ENCODE measurements at places on chromosomes 7 and 10. TPM values are rescaled to one million over a fixed set of nuclear protein-coding genes. Genes with fewer than 3 reads are reported as not detected.

DNA sequence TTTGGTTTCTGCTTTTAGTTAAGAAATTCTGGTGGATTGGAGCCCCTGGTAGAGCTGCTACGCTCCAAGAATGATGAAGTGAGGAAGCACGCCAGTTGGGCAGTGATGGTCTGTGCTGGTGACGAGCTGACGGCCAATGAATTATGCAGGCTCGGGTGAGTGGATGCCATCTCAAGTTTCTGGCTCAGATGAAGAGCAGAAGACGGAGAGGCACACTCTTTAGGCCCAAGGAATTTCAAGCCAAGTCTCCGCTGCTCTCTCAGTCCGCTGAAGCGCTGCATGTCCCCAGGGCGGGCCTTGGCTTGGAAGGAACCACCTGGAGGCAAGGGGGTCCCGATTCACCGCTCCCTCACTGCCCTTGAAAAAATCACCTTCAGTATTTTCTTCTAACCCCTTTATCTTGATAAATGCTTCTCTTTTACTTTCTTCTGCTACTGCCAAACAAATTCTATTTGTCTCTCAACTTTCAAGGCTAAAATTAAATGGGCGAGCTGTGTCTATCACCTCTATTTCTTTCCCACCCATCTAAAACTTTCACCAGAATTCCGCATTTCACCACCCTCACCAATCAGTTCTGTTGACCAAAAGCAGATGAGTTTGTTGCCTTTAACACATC, 74.2 kb downstream of the ARMC3 start:
- peak; percentile 80 for ATAC-seq

- peak; percentile 11 for ATAC-seq
Measured at GRCh38 chr7:131605280-131605878, 49.0 kb upstream of the PODXL start.

GRCh38 chr10:110750931-110751330, 106.8 kb downstream of the RBM20 start:
- ATAC-seq = no peak

DNA sequence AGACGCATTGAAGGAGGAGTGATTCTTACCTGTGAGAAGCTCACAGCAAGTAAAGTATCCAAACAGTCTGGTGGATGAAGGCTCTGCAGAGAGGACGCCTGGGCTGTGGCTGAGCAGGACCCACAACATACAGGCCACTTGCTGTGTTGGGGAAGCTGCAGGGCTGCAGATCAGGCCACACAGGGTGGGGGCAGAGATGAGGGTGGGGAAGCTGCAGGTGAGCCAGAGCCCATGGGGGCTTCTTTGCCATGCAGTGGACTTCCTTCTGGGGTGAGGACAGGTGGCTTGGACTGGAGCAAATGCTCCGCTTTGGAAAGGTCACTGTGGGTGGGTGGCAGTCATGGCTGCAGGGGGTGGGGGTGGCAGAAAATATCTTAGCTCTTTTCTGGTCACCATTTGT, 214.8 kb downstream of the GLRX3 start:
- no peak for ATAC-seq

- no peak for ATAC-seq
Measured at GRCh38 chr10:118920206-118920605, 109.3 kb upstream of the NANOS1 start.

- no peak for ATAC-seq
Measured at GRCh38 chr10:30247704-30248103, 101.4 kb downstream of the MTPAP start.

DNA sequence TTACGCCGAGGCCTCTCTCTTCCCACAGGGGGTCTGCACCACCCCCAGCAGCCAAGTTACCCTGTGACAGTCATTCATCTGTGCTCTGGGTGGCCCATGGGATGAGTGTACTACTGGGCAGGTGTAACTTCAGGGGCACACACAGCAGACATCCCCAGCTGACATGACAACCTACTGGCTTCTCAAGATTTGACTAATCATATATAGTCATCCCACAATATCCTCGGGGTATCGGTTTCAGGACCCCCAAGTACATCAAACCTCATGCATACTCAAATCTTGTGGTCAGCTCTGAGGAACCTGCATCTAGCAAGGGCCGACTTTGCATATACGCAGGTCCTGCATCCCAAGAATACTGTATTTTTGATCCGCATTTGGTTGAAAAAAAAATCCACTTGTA, 336.9 kb upstream of the C7orf33 start:
- ATAC-seq = no peak

GRCh38 chr10:28569506-28570159, 36.7 kb downstream of the WAC start:
- ATAC-seq = peak; percentile 82

DNA sequence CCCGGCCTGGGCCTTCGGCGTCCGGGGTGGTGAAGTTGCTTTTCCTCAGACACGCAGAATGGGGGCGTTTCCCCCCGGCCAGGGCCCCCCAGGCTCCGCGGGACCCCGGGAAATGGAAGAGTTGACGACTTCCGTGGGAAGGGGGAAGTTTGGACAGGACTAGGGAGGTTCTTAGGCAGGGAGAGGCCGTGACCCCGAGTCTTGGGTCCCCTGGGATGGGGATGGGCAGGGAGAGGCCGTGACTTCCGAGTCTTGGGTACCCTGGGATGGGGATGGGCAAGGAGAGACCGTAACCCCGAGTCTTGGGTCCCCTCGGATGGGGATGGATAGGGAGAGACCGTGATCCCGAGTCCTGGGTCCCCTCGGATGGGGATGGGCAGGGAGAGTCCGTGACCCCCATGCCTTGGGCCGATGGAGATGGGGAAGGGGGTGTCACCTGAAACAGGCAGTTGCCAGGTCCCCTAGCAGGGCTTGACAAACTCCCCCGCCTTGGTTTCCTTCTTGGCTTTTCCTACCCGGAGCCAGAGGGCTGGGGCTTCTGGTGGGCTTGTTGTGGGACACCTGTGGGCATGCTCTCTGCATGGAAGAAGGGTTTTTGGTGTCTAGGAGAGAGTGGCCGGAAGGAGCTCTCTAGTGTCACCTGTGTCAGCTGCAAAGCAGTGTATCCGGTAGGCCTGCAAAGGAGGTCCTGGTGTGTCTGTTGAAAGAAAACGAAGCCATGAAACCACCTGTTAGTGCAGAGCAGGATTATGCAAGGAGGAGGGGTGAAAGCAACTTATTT, 1.1 kb downstream of the TRRAP start:
- peak; percentile 41 for ATAC-seq

GRCh38 chr7:55094092-55094690, 75.4 kb downstream of the EGFR start:
- ATAC-seq = no peak

- no peak for ATAC-seq
Measured at GRCh38 chr7:128795129-128795528, 3.4 kb downstream of the CCDC136 start.

DNA sequence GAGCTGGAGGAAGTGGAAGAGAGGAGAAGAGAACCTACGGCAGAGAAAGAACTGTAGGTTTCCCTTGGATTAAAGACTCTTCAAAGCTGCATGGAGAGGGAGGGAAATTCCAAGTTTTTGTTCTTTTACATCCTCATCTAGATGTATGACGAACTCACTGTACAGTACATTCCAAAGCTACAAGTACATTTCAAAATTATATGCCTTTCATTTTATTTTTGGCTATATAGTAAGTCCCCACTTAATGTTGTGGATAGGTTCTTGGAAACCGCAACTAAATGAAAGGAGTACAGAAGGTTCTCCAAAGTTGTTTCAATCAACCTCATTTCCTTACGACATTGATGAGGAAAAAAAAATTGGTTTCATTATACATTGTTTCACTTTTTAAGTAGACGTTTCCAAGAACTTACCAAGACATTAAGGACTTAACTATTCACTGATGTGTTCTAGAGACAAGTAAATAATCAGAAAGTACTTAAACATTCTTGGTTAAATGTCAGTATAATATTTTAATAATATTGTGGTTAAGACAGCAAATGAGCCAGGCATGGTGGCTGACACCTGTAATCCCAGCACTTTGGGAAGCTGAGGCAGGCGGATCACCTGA, 16.1 kb upstream of the JMJD1C start:
- ATAC-seq = no peak

- ATAC-seq = peak; percentile 98
Measured at GRCh38 chr10:32378363-32379317, 31.7 kb upstream of the EPC1 start.

The ZNF467 gene
- 0.71 TPM for total RNA-seq

The AQP1 gene
- 233 TPM for total RNA-seq

The PLAC9 gene
- total RNA-seq = 35.7 TPM

The CALML3 gene
- total RNA-seq = 0.45 TPM

The SPDYE18 gene
- total RNA-seq = 0.83 TPM
